ENCODE measurements at places on chromosomes 6 and 20.
A peak's percentile ranks its signal among the peaks of the same experiment; 100 is the strongest.

GRCh38 chr6:136582711-136583471, 32.7 kb upstream of the MAP7 start:
- DNase-seq, result peak; percentile 52

- DNase-seq, result no peak
These were observed 989 bp downstream of the SERINC3 start for GRCh38 chr20:44520881-44521280.

DNA sequence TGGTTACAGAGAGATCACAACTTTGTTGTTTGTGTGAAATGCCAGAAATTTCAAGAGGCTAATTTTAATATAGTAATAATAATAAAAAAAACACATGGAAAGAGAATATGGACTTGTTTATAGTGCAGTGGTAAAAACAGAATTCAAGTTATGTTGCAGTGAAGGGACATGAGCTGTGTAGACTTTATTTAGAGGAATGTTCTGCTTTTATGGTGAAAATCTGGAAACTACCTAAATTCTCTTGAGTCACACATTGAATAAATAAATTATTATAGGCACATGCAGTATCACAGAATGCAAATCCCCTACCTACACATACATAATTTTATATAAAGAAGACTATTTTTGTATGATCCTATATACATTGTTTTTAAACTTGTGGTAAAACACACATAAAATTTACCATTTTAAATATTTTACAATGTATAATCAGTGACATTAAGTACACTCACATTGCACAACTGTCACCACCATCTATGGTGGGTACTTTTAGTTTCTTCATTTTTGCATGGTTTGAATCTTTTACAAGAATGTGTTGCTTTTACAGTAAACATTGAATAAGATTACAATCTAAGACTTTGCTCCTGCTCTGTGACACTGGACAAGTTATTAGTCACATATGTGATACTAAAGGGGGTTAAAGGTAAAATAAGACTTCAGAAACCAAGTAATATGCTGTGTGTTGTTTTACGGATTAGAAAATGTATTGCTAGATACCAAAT, 107.4 kb downstream of the B3GAT2 start:
- DNase-seq, result no peak

DNA sequence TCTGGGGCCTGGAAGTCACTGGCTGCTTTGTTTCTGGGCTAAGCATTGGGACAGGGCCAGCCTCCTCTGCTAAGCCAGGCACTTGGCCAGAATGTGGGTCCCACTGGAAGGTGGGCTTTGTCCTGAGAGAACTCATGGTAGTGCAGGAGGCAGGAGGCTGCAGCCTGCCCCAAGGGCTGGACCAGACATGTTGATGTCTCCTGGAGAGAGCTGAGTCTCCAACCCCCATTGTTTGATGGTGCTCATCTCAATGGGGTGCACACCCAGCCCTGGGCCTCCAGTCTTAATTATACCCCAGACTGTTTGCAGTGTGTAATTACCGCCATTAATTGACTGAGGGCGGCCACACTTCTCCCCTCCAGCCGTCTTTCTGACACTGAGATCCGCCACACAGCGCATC, 220.5 kb upstream of the PMEPA1 start:
- DNase-seq, result no peak

GRCh38 chr6:144477396-144477795, 192.3 kb downstream of the UTRN start:
- DNase-seq, result no peak
